Forelimb muscle (tissue), 1 donor: ENCODE measurements at places on chromosomes 11 and 22. TPM values are rescaled to one million over a fixed set of nuclear protein-coding genes. Genes with fewer than 3 reads are reported as not detected.

NAALADL1 gene
- 6.4 TPM for polyA plus RNA-seq

UCP3 gene
- polyA plus RNA-seq: 4.5 TPM

LINC01488 gene
- polyA plus RNA-seq: 0.08 TPM

OR52A5 gene
- not detected for polyA plus RNA-seq

GGTLC3 gene
- not detected for polyA plus RNA-seq

BTG4 gene
- polyA plus RNA-seq: not detected
